ENCODE measurements at places on chromosomes 6 and 20.

DNA sequence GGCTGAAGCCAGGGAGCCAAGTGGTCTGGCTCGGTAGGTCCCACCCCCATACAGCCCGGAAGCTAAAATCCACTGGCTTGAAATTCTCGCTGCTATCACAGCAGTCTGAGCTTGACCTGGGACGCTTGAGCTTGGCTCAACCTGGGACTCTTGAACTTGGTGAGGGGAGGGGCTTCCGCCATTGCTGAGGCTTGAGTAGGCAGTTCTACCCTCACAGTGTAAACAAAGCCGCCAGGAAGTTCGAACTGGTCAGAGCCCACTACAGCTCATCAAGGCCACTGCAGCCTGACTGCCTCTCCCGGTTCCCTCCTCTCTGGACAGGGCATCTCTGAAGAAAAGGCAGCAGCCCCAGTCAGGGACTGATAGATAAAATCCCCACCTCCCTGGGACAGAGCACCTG lies 1337.7 kb downstream of the HACE1 start:
- DNase-seq: no peak

- no peak for DNase-seq
Measured at GRCh38 chr6:39060467-39061160, 12.0 kb downstream of the GLP1R start.

DNA sequence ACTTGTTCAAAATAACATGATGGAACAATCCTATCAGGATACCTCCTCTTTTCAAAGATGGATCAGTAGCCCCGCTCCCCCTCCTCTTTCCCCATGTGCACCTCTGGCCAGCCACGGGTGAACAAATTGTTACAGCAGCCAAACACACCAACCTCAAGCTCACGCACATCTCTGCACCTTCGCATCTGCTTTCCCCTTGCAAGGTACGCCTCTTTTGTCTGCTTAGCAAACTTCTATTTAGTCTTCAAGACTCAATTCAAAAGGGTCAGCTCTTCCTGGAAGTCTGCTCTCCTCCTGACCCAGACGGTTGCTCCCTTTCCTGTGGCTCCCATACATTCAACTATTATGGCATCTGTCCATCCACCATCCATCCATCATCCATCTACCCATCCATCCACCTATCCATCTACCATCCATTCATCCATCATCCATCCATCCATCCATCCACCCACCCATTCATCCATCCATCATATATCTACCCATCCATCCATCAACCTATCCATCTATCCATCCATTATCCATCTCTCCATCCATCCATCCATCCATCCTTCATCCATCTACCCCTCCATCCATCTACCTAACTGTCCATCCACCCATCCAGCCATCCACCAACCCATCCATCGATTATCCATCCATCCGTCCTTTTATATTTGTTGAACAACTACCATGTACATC lies 36.3 kb upstream of the CDH22 start:
- DNase-seq: no peak

DNA sequence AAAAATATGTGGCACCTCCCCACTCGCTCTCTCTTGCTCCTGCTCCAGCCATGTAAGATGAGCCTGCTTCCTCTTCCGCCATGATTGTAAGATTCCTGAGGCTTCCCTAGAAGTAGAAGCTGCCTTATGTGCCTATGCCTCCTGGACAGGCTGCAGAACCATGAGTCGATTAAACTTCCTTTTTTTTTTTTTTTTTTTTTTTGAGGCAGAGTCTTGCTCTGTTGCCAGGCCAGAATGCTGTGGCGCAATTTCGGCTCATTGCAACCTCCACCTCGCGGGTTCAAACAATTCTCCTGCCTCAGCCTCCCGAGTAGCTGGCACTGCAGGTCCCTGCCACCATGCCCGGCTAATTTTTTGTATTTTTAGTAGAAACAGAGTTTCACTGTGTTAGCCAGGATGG lies 112.5 kb downstream of the FAM217A start:
- DNase-seq: no peak

- DNase-seq: no peak
Measured at GRCh38 chr6:106083618-106084017, 2.5 kb upstream of the PRDM1 start.

DNA sequence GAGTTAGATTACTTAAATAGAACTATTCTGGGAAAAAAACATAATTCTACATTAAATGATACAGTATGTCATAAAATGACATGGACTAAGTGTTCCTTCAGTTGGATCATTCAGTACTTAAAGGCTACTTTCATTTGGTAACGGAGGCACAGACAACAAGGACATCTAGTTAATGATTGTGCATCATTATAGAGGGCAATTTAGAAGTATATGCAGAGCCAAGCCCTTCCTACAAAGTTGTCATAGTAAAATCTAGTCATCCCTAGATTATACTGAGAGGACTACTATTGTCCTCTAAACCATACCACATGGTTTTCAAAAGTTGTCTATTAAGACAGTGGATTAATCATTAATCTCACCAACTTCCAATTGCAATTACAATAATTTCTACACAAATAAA lies 53.9 kb upstream of the STXBP5 start:
- DNase-seq: no peak

- DNase-seq: no peak
Measured at GRCh38 chr6:64789476-64789875, 917.5 kb downstream of the EYS start.

- DNase-seq: no peak
Measured at GRCh38 chr6:81002126-81002525, 750.4 kb downstream of the TENT5A start.

GRCh38 chr6:161414180-161414579 lies 140.3 kb upstream of the AGPAT4 start:
- no peak for DNase-seq

GRCh38 chr6:90123831-90124230 lies 172.8 kb downstream of the BACH2 start:
- no peak for DNase-seq

DNA sequence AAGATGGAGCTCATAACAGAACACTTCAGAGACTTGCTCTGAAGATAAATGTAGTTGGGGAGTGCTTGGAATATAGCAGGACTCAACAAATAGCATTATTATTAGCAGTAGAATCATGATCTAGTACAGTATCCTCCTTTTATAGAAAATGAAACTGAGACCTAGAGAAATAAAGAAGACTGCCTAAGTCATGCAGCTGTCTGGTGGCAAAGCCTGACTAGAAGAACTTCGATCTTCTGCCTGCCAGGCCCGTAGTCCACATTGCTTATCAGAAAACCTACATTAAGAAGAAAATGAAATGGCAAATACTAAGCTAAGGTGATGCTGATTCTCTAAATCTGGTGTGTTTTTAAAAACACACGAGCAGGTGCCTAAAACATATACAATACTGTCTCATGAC lies 46.4 kb upstream of the DST start:
- no peak for DNase-seq

- DNase-seq: no peak
Measured at GRCh38 chr6:149211046-149211571, 106.4 kb upstream of the TAB2 start.

DNA sequence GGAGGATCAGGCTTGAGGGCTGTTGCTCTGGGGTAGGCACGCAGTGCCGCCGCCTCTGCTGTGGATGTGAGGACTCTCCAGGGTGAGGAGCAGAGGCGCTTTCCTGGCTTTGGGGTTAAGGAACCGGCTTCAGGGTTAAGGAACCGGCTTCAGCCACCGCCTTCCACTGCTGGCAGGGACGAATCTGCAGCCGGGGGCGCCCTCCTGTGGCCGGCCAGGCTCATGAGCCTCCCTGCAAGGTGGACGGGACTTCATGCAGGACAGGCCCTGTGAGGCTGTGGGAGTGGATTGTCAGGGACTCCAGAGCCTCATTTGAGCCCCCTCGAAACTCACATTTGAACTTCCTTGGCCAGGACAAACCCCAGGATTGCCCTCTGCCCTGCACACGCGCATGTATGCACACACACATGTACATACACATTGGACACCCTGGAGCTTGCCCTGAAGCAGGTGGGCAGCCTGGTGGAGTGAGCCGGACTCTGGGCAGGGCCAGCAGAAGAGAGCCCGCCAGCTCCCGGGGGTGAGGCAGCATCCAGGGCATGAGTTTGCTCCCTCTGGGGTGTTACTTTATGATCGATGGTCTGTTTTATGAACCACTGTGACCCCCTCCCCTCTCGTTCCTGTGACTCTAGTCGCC lies 146.9 kb downstream of the PHACTR3 start:
- DNase-seq: peak; percentile 89

DNA sequence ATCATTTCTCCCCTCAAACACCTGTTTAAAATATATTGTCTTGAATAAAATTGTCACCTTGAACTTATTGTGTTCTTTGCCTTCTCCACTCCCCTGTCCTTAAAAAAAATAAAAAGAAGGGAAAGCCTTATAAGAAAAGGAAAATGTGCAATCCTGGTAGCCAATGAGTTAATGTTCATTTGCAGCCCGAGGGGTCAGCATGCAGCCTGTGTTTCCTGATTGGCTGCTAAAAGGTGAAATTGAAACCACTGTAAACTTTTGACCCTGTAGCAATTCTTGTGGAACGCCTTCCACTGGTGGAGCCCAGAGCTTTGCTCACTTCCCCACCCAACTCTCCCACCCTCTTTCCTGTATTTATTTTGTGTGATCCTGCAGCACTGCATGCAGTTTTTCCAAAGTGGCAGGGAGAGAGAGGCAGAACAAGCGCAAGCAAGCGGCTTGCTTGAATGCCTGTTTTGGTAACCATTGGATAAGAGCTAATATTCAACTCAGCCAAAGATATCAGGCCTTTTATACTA lies 74.9 kb downstream of the NCOA3 start:
- peak; percentile 91 for DNase-seq

All from femur (tissue), 1 donor.